ENCODE measurements at places on chromosomes 6 and 20.

DNA sequence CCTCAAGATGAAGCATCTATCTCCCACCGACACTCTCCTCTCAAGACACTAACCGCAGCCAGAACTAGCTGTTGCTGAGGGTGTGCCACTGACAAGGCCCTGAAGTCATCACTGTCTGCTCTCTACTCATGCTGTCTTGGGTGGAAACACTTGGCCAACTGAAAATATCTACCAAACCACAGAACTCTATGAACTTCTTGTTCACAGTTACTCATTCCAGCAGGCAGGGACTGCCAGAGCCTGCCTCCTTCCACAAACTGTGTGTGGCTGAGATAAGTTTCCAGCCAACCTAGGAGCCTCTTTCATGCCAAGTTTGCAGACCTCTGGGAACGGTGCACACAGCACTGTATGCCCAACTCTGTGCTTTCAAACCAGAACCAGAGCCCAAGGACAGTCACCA lies 45.5 kb upstream of the NXT1 start:
- no peak for DNase-seq

- DNase-seq = no peak
Measured at GRCh38 chr6:142783499-142783898, 161.5 kb downstream of the HIVEP2 start.

DNA sequence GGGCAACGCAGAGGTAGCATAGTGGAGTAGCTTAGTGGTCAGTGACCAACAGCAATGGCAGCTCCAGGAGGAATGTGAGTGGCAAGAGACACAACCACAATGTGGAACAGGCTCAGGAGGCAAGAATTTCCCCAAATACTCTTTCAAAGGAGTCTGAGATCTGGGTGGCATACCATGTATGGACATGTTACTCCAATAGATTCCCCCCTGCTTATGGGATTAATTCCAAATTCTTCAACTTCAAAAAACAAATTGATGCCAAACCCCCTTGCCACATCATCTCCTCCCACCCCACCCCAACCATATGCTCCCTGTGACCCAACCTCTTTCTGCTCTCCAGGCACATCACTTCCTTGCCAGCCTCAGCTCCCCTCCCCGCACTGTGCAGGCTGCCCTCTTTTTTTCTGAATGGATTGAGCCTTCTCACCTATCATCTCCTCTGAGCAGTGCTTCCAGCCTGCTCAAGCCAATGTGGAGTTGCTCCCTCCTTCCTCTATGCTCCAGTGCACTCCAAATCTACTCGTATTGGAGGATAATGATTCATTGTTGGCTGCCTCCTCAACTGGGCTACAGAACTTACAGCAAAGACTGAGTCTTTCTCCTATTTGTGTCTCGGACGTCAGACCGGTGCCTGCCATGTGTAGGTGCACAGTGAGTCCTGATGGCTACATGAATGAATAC lies 93.0 kb upstream of the CEP85L start:
- DNase-seq = no peak

GRCh38 chr6:4797587-4797986 lies 21.4 kb downstream of the CDYL start:
- DNase-seq = no peak

DNA sequence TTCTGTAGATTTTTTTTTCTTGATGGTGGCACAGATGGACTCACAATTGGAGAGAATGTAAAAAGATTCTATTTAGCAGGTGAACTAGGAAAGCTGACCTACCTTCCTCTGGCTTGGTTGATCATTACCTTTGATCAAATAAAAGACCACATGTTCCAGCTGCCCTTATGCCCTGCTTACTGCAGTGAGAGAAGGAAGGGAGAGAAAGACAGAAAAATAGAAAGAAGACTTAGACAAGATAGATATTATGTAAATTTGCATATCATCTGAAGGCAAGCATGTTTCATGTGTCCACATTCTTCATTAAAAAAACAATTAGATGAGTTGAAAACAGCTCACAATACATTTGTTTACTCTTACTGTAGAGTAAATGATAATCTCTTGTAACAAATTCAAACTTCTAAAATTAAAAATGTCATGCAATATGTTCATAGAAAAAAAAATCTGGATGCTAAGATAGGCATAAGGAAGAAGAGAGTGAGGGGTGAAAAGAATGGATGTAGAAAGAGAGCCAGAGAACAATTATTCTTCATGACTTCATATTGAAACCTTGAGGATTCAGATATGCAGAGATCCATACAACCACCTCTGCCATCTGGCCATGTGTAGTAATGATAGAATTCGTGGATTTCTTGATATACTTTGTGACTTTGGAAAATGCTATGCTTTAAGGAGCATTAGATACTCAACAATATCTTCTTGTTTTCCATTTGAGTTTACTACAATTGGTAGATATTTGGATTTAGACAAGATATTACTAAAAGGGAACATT lies 71.7 kb downstream of the RFX6 start:
- no peak for DNase-seq

- no peak for DNase-seq
Measured at GRCh38 chr6:55882718-55883569, 7.6 kb upstream of the BMP5 start.
